ENCODE measurements at places on chromosomes 7 and 10.

- DNase-seq: no peak
These were observed 174.4 kb downstream of the ST7 start for GRCh38 chr7:117127585-117128168.

DNA sequence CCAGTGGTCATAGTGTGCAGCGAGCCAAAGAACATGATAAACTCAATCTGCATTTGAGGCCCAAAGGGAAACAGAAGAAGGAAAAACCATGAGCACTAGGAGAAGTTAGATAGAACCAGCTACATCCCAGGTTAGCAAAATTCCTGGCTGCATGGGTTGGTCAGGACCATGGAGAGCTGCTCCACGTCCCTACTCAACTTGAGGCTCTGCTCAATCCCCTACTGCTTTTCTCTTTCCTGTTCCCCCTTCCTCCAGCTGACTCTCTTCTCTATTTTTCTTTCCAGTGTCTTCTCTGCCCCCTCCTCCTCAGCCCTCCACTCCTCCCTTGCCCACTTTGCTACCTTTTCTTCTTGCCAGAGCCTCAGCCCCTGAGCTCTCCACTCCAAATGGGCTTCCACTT, 21.9 kb upstream of the VSIR start:
- no peak for DNase-seq

DNA sequence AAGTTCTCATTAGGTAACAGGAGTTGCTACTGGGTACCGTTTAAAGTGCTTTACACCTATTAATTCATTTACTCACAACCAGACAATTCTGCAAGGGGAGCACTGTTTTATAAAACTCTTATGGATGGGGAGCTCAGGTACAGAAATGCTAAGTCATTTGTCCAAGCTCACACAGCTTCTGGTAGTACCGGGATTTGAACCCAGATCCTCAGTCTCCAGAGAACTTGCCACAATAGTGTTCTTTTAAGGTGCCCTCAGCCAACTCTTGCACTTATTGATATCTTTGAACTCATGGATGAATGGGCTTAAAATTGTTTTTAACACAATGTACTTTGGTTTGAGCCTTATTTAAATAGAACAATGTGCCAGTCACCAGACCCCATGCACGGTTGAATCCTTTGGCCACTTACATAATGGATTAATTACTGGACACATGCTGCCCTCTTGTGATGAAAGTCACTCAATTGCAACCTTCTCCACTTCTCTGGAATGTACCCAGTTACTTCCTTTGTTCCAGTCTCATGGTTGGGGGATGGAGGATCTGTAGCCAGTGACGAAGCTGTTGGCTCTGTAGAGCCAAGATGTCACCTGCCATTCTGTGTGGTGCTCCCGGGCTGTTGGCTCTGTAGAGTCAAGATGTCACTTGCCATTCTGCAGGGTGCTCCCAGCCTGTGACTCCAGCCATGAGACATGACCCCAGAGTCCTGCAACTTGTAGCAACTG, 65.6 kb downstream of the NOD1 start:
- no peak for DNase-seq

GRCh38 chr7:54544149-54544526, 2.0 kb downstream of the VSTM2A start:
- no peak for DNase-seq

GRCh38 chr7:29078311-29079260, 67.8 kb downstream of the CPVL start:
- DNase-seq: no peak

Measured in T-helper 22 cell (primary cell).